ENCODE measurements at places on chromosomes 16 and 17.

GRCh38 chr16:87246269-87247065, 70.7 kb downstream of the C16orf95 start:
- no peak for DNase-seq

GRCh38 chr17:81823820-81824550, 9.1 kb downstream of the MCRIP1 start:
- DNase-seq, result no peak

DNA sequence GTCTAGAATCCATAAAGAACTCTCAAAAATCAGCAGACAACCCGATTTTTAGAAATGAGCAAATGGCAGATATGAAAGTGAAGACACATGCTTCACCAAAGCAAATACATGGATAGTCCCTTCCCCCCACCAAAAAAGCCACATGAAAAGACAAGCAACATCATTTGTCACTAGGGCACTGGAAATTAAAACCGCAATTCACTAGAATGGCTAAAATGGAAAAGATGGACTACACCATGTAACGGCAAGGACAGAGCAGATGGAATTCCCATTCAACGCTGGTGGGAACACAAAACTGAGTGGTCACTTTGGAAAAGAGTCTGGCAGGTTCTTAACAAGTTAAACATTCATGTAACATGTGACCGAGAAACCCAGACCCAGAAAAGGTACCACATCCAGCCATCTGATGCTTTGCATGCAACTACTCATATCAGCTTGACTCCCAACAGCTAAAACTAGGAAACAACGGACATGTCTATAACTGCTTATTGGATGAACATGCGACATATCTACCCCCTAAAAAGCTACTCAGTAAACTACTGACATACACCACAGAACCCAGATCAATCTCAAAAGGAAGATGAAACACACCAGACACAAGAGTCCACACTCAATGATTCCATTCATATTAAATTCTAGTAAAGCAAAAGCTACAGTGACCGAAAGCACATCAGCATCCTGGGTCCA, 132.6 kb downstream of the ZNF778 start:
- no peak for DNase-seq

- DNase-seq, result no peak
Measured at GRCh38 chr16:14098081-14098480, 27.0 kb downstream of the MRTFB start.

DNA sequence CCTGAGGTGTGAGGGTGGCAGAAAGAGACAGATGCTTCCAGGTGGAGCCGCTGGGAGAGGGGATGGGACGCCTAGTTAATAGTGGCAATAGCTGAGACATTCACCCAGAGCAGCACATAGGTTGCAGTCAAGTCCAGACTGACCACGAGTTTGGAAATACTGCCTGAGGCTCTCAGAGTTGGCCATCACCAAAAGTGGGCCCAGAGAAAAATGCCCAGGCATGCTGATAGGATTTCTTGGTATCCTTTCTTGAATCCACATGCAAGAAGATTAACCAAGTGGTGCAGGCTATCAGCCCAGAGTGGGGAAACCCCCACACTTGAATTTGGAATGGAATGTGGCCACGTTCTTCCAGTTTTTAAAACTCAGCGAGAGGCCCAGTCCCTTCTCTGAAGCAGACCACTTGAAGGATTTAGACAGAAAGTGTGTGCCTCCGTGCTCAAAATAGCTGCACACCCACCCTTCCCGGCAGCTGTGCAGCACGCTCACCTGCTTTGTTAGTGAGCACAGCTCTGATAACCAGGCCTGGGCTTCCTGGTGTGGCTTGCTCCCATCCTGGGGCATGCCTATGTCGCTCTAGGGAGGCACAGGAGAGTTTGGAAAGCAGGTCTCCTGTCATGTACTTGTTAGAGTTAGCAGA, 35.7 kb downstream of the PLD6 start:
- DNase-seq, result no peak

- DNase-seq, result no peak
Measured at GRCh38 chr17:57506774-57507127, 238.3 kb downstream of the CCDC182 start.

- no peak for DNase-seq
Measured at GRCh38 chr17:66351033-66351432, 48.6 kb downstream of the PRKCA start.

- no peak for DNase-seq
Measured at GRCh38 chr17:44380767-44381166, 8.7 kb downstream of the ITGA2B start.

GRCh38 chr16:85037050-85037410, 9.4 kb downstream of the KIAA0513 start:
- no peak for DNase-seq

DNA sequence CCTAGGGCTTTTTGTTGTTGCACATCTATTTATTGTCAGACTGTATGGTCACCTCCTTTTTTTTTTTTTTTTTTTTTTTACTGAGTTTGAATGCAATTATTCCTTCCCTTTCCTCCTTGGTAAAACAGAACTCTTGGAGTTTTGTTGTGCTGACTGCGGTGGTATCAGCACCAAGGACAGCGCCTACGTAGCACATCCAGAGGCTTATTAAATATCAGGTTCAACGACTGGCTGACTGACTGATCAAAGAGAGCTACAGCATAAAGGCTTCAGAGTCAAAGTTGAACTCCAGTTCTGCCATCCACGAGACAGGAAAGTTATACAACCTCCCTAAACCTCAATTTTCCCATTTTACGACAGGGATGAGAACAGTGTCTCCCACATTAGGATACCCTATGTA, 86.1 kb upstream of the RBFOX1 start:
- no peak for DNase-seq

GRCh38 chr16:86716649-86717048, 138.3 kb downstream of the FOXL1 start:
- DNase-seq, result no peak

- DNase-seq, result no peak
Measured at GRCh38 chr17:8322061-8322460, 12.0 kb downstream of the ARHGEF15 start.

GRCh38 chr16:12398029-12398682, 405.5 kb downstream of the CPPED1 start:
- no peak for DNase-seq

- no peak for DNase-seq
Measured at GRCh38 chr17:67364847-67365737, 1.3 kb downstream of the PSMD12 start.

GRCh38 chr17:55053855-55054254, 85.3 kb downstream of the STXBP4 start:
- DNase-seq, result no peak

- DNase-seq, result peak; percentile 77
Measured at GRCh38 chr17:49997773-49998703, 3.0 kb upstream of the DLX3 start.
